Peyer's patch (tissue), 4 donors: ENCODE measurements at places on chromosomes 5 and 9. TPM values are rescaled to one million over a fixed set of nuclear protein-coding genes. Genes with fewer than 3 reads are reported as not detected.
A peak's percentile ranks its signal among the peaks of the same experiment; 100 is the strongest.

DNA sequence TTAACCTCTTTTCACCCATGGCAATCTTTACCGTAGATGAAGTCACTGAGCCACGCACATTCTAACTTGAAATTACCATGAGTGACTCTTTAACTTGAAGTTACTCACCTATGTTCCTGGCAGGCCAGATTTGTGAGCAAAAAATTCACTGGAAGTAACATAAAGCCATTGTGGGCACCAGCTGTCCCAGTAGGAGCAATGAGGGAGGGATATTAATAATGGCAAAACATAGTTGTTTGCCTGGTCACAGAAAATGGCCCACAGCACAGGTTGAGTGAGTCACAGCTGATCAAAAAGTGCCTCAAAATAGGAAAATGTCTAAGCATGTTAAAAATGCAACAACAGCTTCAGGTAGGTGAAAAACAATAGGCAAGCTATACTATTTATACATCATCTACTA lies 146.6 kb downstream of the EFNA5 start:
- no peaks in the 10 kb centered on the region for H3K36me3 ChIP-seq
- no peak overlapping the region for H3K4me3 ChIP-seq
- H3K27ac ChIP-seq, result no peak overlapping the region
- no peaks in the 10 kb centered on the region for H3K4me1 ChIP-seq
- H3K27me3 ChIP-seq, result no peaks in the 10 kb centered on the region

- H3K4me1 ChIP-seq, result no peaks in the 10 kb centered on the region
- no peaks in the 10 kb centered on the region for H3K36me3 ChIP-seq
Measured at GRCh38 chr5:107428303-107428813, 242.4 kb downstream of the EFNA5 start.

- no peaks in the 10 kb centered on the region for H3K4me1 ChIP-seq
- no peak overlapping the region for H3K4me3 ChIP-seq
- no peak overlapping the region for H3K27ac ChIP-seq
- no peak for DNase-seq
- no peaks in the 10 kb centered on the region for H3K27me3 ChIP-seq
- H3K36me3 ChIP-seq, result no peaks in the 10 kb centered on the region
Measured at GRCh38 chr5:168766426-168766700, 187.2 kb upstream of the PANK3 start.

- no peak overlapping the region for H3K4me3 ChIP-seq
- H3K27ac ChIP-seq, result no peak overlapping the region
- no peak for DNase-seq
- H3K4me1 ChIP-seq, result no peaks in the 10 kb centered on the region
Measured at GRCh38 chr9:114691046-114691955, 9.3 kb upstream of the TEX48 start.

- no peak for DNase-seq
- H3K36me3 ChIP-seq, result no peaks in the 10 kb centered on the region
- H3K27me3 ChIP-seq, result no peaks in the 10 kb centered on the region
Measured at GRCh38 chr5:140631831-140632365, 1.1 kb downstream of the CD14 start.

DNA sequence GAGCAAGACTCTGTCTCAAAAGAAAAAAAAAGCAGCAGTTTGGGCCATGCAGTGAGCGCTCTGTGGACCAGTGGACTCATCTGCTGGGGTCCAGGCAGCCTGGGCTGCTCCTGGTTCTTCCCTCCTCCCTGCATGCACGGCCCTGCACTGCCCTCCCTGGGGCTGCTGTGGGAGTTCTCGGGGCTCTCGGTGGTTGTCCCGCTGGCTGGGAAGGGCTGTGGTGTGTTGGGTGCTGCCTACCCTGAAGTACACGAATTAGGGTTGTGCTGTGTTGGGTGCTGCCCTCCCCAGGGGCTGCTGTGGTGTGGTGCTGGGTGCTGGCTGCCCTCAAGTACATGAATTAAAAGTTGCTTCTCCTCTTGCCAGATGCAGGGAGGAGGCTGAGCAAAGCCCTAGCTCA lies 18.3 kb upstream of the CLPTM1L start:
- DNase-seq, result no peak
- H3K4me1 ChIP-seq, result no peaks in the 10 kb centered on the region
- H3K27me3 ChIP-seq, result no peaks in the 10 kb centered on the region
- no peaks in the 10 kb centered on the region for H3K36me3 ChIP-seq
- H3K27ac ChIP-seq, result no peak overlapping the region

DNA sequence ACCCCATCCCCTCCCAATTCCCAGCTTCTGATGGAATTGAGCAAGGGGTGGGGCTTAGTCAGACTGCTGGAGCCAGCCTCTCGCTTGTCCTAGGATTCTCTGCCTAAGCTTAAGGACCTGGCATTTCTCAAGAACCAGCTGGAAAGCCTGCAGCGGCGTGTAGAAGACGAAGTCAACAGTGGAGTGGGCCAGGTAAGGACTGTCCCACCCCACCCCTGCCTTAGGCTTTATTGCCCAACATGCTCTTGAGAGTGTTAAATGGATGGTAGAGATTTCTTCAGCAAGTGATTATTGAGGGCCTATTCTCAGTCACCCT lies 1.1 kb downstream of the SLC35A4 start:
- no peaks in the 10 kb centered on the region for H3K27me3 ChIP-seq
- peak overlapping the region; percentile 95 for H3K27ac ChIP-seq
- peak overlapping the region; percentile 81 for H3K4me3 ChIP-seq
- peaks cover 3% of the 10 kb centered on the region for H3K4me1 ChIP-seq
- DNase-seq, result no peak

- no peaks in the 10 kb centered on the region for H3K4me1 ChIP-seq
- no peak for DNase-seq
- H3K27me3 ChIP-seq, result no peaks in the 10 kb centered on the region
- H3K27ac ChIP-seq, result no peak overlapping the region
- H3K4me3 ChIP-seq, result no peak overlapping the region
- no peaks in the 10 kb centered on the region for H3K36me3 ChIP-seq
Measured at GRCh38 chr9:74521009-74521408, 23.9 kb downstream of the RORB start.

DNA sequence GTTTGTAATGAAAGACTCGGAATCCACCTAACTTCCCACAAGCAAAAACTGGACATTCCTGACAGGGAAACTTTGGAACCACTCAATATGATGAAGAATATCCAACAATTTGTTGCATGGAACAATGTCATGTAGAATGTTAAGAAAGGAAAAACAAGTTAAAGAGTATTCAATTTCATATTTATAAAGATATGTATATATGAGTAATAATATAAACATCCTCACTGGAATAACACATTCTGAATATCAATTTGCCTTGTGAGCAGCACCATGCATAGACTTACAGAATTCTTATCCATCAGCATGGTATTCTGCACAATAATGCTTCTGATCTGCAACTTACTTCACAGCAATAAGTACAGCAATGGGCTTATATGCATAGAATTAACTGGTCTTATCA lies 650.3 kb downstream of the SEMA5A start:
- no peaks in the 10 kb centered on the region for H3K27me3 ChIP-seq
- no peak overlapping the region for H3K4me3 ChIP-seq
- H3K36me3 ChIP-seq, result no peaks in the 10 kb centered on the region
- no peak for DNase-seq
- H3K27ac ChIP-seq, result no peak overlapping the region
- no peaks in the 10 kb centered on the region for H3K4me1 ChIP-seq

ZNF618 gene
- 4.6 TPM for total RNA-seq

- peak overlapping the region; percentile 11 for H3K4me3 ChIP-seq
- no peaks in the 10 kb centered on the region for H3K36me3 ChIP-seq
- no peaks in the 10 kb centered on the region for H3K4me1 ChIP-seq
- H3K27me3 ChIP-seq, result no peaks in the 10 kb centered on the region
- DNase-seq, result no peak
Measured at GRCh38 chr5:39256477-39257235, 37.3 kb upstream of the FYB1 start.

GRCh38 chr9:33113799-33114547 lies 37.5 kb upstream of the SMU1 start:
- no peaks in the 10 kb centered on the region for H3K36me3 ChIP-seq
- H3K4me1 ChIP-seq, result no peaks in the 10 kb centered on the region
- no peak overlapping the region for H3K4me3 ChIP-seq

- H3K27ac ChIP-seq, result peak overlapping the region; percentile 79
Measured at GRCh38 chr9:128703616-128704355, 1.5 kb downstream of the PKN3 start.
